ENCODE measurements at places on chromosomes 1 and 21.

DNA sequence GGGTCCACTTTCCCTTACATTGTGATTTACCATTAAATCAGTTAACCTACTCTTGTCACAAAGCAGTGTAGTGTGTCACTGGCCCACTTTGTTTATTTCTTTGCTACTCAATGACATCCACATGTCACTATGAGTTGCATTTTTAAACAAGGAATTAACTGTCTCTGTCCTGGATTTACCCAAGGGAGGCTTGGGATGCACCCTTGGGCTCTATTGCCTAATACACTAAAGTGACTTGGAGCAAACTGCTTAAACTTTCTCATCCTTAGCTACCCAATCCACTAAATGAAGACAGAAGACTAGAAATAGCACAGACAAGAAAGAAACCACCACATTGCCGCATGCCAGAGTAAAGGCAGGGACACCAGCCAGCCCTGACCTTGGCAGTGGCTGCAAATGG lies 136.2 kb upstream of the TIAM1 start:
- DNase-seq = no peak

- DNase-seq = no peak
Observed at GRCh38 chr1:113266788-113267187, 123.5 kb upstream of the MAGI3 start.

DNA sequence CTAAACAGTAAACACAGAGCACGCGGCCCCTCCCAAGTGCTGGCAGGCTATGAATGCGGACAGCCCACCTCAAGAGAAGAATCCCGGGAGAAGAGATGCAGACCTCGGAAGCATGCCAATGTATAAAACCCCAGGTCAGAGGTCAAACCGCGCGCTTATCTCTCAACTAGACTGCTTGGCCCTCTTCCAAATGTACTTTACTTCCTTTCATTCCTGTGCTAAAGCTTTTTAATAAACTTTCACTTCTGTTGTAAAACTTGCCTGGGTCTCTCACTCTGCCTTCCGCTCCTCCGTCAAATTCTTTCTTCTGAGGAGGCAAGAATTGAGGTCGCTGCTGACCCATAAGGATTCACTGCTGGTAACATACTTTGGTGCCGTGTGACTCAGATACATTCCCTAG lies 216.0 kb downstream of the S1PR1 start:
- no peak for DNase-seq

DNA sequence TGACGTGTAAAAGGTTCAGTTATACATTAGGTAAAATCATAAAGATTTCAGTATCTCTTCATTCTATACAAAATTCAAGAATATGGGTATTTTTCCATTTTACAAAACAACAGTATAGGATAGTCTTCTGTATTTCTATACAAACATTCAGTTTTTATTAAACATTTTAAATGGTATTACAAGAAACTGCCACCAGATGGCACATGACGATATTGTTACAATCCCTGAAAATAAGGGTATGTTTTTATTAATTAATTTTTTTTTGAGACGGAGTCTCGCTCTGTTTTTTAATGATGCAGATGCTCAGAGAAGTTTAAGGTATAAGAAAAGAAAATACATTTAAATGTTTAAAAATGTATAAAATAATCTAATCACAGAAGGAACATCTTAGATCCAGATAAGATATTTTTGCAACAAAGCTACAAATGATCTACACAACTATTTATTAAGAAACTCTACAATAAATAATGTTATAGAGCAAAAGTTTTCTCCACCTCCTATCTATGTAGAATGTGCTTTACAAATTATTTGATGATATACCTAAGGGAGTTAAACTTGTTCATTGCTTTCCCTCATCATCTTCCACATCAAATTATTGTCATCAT lies 23.5 kb upstream of the RSBN1 start:
- no peak for DNase-seq

GRCh38 chr1:16720351-16721223 lies 19.7 kb upstream of the RNU1-4 start:
- no peak for DNase-seq

DNA sequence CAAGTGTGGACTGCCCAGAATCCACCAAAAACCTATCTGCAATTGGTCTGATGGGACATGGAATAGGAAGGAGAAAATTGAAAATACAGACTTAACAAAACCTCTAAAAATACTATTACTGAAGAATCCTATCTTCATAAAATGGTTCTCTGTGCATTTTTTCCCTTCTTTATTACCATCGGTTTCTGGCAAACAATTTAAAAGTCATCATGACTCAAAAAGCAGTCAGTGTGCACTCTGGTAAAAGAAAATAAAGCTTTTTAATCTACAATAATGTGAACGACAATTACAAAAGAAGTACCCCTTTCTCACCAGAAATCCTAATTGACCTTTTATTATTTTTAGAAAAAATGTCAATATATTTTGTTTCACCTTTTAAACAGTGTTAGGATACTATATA lies 186.3 kb downstream of the TPR start:
- no peak for DNase-seq

DNA sequence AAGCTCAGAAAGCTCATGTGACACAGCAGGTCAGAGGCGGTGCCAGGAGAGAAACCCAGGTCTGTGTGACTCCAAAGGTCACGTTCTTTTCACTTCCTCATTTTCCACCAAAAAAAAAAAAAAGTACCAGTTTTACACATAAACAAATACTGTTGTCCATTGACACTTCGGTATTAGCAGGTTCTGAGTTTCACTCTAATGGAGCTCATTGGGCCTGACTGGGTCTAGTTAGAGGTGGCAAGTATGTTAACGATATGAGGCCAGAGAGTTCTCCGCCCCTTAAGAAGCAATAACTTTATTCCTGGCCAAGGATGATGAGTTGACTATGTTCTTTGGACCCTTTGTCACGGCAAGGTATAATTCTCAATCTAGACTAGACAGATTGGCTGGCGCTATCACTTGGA lies 30.0 kb upstream of the SDE2 start:
- DNase-seq = no peak

- DNase-seq = no peak
Observed at GRCh38 chr1:20410503-20410902, 75.5 kb downstream of the CAMK2N1 start.

- peak; percentile 5 for DNase-seq
Observed at GRCh38 chr1:177181631-177182291, 11.0 kb downstream of the BRINP2 start.

- no peak for DNase-seq
Observed at GRCh38 chr1:164725401-164725800, 166.4 kb downstream of the PBX1 start.

- no peak for DNase-seq
Observed at GRCh38 chr1:34864759-34865158, 5.2 kb upstream of the SMIM12 start.

GRCh38 chr1:25658791-25659431 lies 42.3 kb downstream of the MAN1C1 start:
- no peak for DNase-seq

DNA sequence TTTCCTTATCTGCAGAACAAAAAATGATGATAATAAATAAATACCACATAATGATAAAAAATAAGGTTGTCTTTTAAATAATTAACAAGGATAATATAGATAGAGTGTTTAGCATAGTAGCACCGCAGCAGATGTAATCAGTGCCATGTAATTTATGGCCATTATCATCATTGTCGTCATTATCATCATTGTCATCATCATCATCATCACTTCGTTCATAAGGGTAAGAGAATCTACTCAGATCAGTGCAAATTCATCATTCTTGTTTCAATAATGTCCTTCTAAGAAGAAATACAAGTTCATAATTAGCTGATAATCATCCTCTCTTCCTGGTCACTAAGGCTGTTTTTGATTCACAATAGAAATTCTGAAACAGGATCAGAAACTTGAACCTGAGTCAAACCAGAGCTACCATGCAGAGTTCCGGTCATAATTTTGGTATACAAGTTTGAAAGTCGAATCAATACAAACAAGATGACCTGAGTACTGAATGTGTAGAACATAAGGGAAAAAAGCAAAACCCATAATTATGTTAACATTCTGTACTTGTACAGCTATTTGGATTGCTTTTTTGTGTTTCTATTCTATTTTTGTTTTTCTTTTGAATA lies 172.0 kb downstream of the LRRC40 start:
- DNase-seq = no peak

DNA sequence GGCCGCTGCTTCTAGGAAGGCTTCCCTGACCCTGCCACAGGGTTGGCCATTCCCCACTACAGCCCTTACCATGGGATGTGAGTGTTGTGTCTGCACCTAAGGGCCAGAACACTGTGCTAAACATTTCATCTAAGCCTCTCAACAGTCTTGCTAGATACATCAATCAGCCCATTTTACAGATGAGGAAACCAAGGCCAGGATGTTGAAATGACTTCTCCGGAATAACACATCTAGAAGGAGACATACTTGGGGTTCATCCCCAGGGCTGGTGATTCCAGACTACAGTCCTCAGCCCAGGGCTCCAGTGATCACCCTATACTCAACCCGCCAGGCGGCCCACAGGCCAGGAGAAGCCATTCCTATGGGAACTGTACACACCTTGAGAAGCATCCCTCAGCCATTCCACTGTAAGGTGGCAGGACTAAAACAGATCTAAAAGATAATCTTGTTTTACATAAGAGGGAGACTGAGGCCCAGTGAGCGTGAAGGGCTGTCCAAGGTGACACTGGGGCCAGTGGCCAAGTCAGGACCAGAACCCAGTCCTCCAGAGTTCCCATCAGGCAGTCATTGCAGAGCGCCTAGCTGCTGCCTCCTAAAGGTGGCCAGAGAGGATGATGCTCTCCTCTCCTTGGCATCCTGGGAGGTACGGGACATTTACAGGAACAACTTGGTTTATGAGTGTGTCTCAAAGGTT lies 119.5 kb downstream of the GLIS1 start:
- no peak for DNase-seq

- DNase-seq = no peak
Observed at GRCh38 chr21:23698619-23699018, 1908.7 kb downstream of the MRPL39 start.

GRCh38 chr1:112806090-112806642 lies 91.0 kb upstream of the PPM1J start:
- no peak for DNase-seq

- peak; percentile 18 for DNase-seq
Observed at GRCh38 chr1:204377800-204378668, 18.3 kb upstream of the PLEKHA6 start.

DNA sequence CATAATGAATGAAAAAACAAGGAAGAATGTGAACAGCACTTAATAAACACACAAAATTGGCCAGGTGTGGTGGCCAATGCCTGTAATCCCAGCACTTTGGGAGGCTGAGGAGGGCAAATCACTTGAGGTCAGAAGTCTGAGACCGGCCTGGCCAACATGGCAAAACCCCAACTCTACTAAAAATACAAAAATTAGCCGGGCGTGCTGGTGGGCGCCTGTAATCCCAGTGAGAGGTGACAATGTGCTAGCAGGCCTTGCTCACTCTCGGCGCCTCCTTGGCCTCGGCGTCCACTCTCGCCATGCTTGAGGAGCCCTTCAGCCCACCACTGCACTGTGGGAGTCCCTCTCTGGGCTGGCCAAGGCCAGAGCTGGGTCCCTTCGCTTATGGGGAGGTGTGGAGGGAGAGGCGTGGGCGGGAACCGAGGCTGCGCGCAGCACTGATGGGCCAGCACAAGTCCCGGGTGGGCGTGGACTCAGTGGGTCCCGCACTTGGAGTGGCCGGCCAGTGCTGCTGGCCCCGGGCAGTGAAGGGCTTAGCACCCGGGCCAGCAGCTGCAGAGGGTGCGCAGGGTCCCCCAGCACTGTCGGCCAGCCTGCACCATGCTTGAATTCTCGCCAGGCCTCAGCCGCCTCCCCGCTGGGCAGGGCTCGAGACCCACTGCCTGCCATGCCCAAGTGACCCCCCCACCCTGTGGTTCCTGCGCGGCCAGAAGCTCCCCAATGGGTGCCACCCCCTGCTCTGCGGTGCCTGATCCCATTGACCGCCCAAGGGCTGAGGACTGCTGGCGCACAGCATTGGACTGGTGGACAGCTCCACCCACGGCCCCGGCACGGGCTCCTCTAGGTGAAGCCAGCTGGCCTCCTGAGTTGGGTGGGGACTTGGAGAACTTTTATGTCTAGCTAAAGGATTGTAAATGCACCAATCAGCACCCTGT lies 30.6 kb upstream of the ATG4C start:
- DNase-seq = no peak

DNA sequence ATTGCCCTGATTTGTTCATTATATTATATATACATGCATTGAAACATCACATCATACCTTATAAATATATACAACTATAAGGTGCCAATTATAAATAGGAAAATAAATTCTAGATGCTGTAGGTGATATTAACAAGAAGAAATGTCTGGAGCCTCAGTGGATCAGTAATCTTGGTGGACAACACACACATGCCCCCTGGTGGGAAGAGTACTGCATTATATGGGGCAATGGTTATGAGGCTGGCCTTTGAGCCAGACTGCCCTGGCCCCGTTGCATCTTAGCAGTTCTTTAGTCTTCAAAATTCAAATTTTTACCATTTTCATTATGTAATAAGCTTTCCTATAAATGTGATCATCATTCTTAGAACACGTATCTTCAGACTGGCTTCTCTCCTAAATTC lies 335.0 kb upstream of the GREM2 start:
- DNase-seq = no peak

DNA sequence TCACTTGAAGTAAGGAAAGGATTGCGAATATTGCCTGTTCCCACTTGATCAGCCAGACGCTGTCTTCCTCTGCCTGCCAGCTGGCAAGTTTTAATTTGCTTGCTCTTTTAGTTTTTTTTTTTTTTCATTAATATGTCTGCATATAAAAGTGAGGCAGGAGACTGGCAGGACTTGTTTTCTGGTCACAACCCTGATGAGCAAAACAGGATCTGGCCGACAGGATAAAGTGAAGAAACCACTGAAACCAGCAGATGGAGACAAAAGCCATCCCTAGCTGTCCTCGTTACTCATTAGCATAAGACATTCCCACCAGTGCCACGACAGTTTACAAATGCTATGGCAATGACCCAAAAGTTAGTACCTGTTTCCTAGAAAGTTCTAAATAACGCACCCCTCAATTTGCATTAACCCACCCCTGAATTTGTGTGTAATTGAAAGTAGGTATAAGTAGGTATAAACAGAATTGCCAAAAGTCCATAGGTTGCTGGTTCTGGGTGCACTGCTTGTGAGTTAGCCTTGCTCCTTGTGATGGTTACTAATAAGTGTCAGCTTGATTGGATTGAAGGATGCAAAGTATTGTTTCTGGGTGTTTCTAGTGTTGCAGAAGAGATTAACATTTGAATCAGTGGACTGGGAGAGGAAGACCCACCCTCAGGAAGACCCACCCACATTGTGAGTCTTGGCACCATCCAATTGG lies 60.8 kb downstream of the ZNF684 start:
- no peak for DNase-seq

DNA sequence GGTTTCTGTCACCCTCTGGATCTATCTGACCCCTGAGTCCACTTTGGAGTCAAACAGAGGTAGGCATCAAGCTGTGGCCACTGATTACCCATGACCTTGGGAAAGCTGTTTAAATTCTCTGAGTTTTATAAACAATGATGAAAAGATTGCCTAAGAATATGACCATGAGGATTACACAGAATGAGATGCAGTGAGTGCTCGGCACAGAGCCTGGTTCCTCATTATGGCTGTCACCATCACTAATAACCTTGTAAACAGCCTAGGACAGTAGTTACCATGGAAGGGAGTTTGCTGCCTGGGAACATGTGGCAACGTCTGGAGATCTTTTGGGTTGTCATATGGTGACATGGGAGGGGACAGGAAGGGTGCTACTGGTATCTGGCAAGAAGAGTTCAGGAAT lies 248.3 kb upstream of the KAZN start:
- no peak for DNase-seq

All from stimulated activated CD4-positive, alpha-beta T cell treated with anti-CD3 and anti-CD28 coated beads, Interleukin-1b, Interleukin-23, amount 100 ng/mL, for 1 hour (primary cell).